Activated T-cell treated with anti-CD3 and anti-CD28 coated beads, Interleukin-2, amount 50 U/mL, for 48 hours (primary cell): ENCODE measurements at places on chromosomes 1 and 21.

- DNase-seq: no peak
These were observed 88.2 kb downstream of the TIAM1 start for GRCh38 chr21:31255896-31256295.

GRCh38 chr1:168148916-168149315 lies 12.2 kb upstream of the GPR161 start:
- no peak for DNase-seq

GRCh38 chr1:41236781-41237180 lies 5.3 kb downstream of the SCMH1 start:
- DNase-seq: no peak

DNA sequence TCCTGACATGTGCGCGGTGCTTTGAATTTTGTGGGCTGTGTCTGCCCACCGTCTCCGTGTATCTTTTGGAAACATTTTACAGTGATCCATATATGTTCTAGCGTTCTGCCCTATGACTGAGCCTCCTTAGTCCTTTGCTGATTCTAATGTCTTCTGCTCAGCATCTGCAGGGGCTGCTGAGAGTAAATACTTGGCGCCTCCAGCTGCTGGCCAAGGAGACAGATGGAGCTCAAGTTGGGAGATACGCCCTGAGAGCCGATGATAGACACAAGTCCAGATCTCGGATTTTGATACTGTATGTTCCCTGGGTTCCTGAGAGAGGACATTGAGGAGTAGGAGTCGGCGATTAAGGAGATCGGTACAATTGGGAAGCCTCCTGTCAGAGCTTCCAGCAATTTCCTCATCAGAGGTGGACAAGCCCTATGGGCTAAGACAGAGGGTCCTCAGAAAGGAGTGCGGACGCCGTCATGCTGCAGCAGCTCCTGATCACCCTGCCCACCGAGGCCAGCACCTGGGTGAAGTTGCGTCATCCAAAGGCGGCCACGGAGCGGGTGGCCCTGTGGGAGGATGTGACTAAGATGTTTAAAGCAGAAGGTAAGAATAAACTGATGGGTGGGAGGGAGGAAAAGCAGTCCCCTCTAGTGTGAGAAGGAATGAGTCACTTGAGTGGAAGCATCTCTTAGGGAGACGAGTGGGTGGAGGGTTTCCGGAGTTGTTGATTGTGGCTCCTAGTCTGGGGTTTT lies 390 bp downstream of the ZFP69B start:
- DNase-seq: peak; percentile 91

DNA sequence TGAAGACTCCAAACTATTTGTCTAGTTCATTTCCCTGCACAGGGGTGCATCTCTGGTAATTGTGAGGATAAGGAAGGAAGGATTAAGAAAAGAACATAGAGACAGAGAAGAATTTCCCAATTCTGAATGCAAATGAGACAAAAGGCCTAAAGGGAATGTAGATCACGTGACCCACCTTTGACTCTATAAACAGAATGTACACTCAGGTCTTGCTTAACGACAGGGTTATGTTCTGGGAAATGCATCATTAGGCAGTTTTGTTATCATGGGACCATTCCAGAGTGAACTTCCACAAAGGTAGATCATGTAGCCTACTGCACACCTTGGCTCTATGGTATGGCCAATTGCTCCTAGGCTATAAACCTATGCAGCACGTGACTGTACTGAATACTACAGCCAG lies 252.3 kb upstream of the ZP4 start:
- DNase-seq: no peak

DNA sequence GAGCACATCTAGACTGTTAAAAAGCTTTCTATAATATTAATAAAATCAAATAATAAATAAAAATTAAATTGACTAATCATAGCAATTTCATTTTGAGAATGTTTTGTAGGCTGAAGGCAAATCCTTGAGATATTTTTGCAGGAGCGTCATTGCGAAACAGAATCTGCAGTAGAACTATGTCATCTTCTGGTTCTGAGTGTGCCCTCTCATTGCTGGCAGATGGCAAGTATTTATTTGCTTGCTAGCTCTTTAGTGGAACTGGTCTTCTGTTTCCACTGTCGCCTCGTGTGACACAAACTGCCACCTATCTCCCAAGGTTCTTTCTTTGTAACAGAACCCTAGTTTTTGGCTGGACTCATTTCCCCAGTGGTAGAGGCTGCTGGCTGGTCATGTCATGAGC lies 19.0 kb upstream of the IRF2BP2 start:
- DNase-seq: no peak

GRCh38 chr21:28454564-28455252 lies 538.0 kb downstream of the LTN1 start:
- no peak for DNase-seq

DNA sequence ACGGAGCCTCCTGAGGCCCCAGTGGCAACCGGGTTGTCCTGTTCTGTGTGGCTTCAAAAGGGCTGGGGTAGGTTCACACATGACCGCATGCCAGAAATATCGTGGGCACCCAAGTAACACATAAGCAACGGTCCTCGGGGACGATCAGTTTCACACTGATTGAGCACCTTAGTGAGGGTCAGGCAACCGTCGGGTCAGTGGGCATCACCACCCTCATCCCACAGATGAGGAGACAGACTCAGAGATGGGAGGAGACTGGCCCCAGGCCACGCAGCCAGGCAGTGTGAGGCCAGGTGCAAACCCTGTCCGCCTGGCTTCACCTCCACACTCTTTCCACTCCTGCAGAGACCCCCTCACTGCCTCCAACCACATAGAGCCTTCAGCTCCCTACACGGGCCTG lies 309.8 kb downstream of the MATN1 start:
- DNase-seq: no peak
